ENCODE measurements at places on chromosomes 11 and 22. TPM values are rescaled to one million over a fixed set of nuclear protein-coding genes. Genes with fewer than 3 reads are reported as not detected.

DNA sequence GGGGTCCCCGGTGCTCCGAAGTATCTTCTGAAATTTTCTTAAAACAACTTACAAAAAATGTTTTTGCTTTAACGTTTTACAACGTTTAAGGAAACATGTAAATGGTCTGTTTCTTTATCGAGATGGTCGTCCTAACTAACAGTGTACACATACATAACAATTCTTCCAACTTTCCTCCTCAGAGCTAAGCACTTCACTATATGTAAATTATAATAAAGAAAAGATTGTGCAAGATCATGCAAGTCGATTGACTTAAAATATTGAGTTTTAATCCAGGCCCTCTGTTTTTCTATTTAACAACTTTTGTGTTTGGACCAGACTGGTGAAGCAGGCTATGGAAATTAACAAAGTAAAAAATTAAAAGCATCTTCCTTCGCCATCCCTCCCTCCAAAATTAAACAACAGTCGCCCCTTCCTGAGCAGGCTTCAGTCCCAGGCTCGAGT lies 4.9 kb downstream of the ALX4 start:
- DNase-seq = no peak

DNA sequence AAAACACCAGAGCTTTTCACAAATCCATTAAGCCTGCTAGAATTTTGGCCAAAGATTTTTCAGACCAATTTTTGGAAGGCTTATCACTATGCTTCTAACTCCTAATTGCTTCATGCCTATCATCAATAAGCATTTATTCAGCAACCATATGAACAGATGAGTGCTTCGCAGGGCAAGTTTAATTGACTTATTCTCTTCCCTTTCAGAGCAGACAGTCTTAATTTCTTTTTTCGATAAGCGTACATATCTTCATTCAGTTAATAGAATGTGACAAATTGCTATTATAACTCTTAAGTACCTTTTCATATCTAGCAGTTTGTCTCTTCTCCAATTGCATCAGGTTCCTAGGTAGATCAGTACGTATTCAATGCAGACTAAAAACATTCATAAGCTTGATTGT lies 298.4 kb upstream of the ANO5 start:
- DNase-seq = no peak

DNA sequence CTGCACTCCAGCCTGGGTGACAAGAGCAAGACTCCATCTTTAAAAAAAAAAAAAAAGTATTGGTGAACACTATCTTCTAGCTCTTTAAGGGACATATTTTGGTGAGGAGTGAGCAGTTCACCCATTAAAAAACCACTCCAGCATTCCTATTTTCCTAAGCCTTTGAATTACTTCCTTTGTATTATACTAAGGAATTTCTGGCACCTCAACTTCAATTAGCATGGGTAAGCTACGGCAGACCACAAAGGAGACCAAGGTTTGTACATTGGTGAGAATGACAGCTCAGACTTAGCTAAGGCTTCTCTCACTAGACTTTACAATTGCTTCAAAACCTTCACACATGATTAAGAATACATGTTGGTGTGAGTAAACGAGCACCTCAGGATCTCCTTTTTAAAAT lies 57.0 kb upstream of the BIRC3 start:
- DNase-seq = no peak

- DNase-seq = no peak
These were observed 9.0 kb downstream of the SPCS2 start for GRCh38 chr11:74957937-74958629.

DNA sequence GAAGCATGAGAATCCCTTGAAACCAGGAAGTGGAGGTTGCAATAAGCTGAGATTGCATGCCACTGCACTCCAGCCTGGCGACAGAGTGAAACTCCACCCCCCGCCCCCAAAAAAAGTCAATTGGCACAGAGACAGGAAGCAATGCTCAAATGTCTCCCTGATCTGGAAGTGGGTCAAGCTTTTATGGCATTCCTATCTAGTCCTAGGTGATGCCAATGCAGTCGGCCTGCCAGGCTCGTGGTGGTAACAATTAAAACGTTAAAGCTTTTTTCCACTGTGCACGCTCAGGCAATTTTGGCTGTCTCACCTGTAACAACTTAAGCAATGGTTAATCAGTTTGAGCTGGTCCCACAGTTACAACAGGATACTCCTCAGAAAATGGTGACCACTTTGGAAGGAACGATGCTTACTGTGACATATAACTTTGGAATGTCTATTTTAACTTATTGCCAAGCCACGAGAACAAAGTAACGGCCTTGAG lies 18.9 kb upstream of the PISD start:
- DNase-seq = no peak

DNA sequence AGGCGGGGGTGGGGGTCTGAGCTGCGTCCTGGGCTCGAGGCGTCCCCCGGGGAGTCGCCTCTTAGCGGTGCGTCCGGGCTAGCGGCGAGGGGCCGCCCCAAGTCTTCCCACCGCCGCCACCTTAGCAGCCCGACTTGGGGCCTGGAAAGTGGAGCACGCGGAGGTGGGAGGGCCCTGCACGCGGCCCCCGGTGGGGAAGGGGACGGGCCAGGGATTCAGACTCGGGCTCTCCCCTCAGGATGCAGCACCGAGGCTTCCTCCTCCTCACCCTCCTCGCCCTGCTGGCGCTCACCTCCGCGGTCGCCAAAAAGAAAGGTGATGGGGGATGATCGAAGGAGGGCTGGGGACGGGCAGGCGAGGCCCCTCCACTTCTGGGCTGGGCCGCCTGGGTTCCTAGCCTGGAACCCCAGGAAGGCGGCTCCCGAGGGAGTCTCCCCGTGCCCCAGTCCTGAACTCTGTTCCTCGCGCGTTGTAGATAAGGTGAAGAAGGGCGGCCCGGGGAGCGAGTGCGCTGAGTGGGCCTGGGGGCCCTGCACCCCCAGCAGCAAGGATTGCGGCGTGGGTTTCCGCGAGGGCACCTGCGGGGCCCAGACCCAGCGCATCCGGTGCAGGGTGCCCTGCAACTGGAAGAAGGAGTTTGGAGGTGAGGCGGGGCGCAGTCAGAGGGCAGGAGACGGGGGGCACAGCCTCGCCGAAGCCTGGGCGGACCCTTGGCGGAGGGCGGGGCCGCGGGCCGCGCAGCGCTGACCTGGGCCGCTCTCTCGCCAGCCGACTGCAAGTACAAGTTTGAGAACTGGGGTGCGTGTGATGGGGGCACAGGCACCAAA lies 563 bp downstream of the MDK start:
- no peak for DNase-seq

GRCh38 chr11:33296695-33297094 lies 39.5 kb downstream of the HIPK3 start:
- DNase-seq = no peak

GRCh38 chr11:72466410-72466809 lies 32.1 kb upstream of the CLPB start:
- DNase-seq = no peak

GRCh38 chr11:124482362-124483147 lies 37.1 kb upstream of the OR8B8 start:
- DNase-seq = no peak

DNA sequence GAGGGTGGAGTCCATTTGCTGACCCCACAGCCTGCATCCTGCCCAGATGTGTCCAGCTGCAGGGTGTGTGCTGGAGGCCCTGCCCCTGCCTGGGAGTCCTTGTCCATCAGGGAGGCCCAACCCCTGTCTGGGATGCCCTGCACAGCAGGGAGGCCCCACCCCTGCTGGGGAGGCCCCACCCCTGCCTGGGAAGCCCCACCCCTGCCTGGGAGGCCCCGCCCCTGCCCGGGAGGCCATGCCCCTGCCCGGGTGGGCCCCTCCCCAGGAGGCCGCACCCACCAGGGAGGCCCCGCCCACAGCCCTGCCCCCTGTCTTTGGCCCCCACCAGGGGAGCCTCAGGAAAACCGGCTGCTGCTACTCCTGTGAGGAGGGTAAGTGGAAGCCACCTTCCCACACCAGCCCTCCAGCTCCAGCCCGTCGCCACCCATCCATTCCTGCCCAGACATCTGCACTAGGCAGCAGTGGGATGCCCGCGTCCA lies 37.2 kb downstream of the MUC5B start:
- DNase-seq = no peak

- no peak for DNase-seq
These were observed 7.2 kb upstream of the CCDC83 start for GRCh38 chr11:85848006-85848405.

DNA sequence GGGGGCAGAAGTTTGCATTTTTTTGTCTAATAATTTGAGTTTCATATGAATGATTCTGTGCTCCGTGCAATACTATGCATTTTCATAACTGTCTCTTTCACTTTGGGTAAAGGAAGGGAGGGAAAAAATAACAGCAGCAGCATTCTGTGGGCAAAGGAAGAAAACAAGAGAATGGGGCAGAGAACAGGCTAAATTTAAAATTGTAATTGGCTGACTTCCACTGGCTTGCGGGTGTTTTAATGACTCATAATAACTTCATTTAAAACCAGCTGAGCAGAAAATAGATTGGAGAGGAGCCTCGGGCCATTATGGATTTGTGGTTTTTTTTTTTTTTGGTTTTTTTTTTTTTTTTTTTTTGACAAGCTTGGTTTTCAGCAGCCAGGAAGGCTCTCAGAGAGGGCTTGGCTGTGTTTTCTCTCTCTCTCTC lies 107.4 kb downstream of the ZBTB16 start:
- no peak for DNase-seq

MOGAT2 gene
- polyA plus RNA-seq = not detected

KIF18A gene
- polyA plus RNA-seq = 3.2 TPM

PLAAT3 gene
- 37.5 TPM for polyA plus RNA-seq

TTC9C gene
- polyA plus RNA-seq = 28.3 TPM

CBLIF gene
- polyA plus RNA-seq = not detected

POLA2 gene
- polyA plus RNA-seq = 36.5 TPM

ANO1 gene
- 5.5 TPM for polyA plus RNA-seq

ASRGL1 gene
- 3.5 TPM for polyA plus RNA-seq

ACTN3 gene
- 141 TPM for polyA plus RNA-seq

FOLH1 gene
- polyA plus RNA-seq = 1.3 TPM

Measured in hindlimb muscle (tissue), 1 donor.